ENCODE measurements at places on chromosomes 11 and 22.

- no peak for DNase-seq
These were observed 26.6 kb upstream of the SEPTIN5 start for GRCh38 chr22:19687561-19688300.

GRCh38 chr11:20762980-20763379 is 93.6 kb downstream of the NELL1 start:
- DNase-seq, result no peak

DNA sequence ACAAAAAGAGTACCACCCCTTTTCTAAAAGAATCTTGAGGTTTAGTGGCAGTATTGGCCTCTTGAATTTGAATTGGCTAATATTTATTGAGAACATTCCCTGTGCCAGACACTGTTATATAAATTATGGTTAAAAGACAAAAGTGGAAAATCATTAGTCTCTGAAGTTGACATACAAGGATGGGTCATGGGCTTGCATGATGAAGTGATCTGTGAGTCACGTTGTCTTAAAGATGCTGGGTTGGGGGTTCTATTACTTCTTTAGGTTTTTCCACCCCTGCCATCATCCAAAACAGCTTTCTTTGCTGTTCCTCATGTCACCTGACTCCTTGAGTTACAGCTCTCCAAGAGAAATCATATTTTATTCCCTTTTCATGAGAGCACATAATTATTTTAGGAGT is 85.0 kb downstream of the CD44 start:
- DNase-seq, result no peak

DNA sequence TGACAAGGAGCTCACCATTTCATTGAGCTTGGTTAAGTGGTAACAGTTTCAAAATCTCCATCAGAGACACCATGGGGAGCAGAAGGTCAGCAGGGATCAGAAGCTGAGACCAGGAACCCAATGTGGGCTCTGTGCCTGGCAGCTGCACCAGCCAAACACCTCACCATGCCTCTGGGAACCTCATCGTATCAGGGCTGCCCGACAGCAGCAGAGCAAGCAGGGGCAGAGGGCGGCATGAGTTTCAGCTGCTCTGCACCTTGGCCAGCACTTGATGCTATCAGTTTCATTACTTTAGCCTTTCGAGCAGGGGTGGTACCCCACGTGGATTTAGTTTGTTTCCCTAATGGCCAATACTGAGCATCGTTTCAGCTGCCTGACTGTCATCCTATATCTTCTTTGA is 77.8 kb downstream of the DGCR2 start:
- DNase-seq, result no peak

Measured in bone marrow (tissue), 2 donors.